ENCODE measurements at places on chromosomes 2 and 18.

GRCh38 chr18:77899972-77900754 lies 650.5 kb downstream of the GALR1 start:
- peak; percentile 37 for DNase-seq

DNA sequence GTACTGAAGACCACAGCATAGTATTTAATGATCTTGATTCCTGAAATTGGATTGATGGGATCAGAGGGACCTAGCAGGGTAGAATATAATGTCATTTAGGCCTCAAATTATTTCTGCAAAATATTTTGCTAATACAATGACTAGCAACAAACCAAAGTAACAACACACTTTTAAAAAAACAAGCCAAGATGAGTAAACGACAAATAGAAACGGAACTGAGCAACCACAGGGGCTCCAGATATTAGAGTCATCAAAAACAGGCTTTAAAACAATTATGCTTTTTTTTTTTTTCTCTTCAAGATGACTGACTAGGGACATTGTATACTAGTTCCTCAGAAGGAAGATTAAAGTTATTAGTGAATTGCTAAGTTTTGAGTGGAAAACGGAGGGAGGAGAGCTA lies 447.1 kb upstream of the MMADHC start:
- no peak for DNase-seq

DNA sequence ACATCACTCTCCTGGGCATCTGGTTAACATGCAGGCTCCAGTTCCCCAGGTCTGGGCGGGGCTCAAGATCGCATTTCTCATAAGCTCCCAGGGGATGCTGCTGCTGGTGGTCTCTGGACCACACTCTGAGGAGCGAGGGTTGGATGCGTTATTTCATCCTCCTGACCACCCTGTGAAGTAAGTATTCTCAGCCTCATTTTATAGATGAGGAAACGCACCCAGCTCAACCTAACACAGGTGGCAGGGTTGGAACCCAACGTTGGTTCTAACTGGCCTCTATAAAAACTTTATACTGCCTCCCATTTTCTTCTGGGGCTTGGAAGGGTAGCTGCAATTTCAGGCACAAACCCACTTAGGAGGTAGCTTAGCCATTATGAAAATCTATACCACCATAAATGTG lies 120.5 kb downstream of the FAM210A start:
- no peak for DNase-seq

DNA sequence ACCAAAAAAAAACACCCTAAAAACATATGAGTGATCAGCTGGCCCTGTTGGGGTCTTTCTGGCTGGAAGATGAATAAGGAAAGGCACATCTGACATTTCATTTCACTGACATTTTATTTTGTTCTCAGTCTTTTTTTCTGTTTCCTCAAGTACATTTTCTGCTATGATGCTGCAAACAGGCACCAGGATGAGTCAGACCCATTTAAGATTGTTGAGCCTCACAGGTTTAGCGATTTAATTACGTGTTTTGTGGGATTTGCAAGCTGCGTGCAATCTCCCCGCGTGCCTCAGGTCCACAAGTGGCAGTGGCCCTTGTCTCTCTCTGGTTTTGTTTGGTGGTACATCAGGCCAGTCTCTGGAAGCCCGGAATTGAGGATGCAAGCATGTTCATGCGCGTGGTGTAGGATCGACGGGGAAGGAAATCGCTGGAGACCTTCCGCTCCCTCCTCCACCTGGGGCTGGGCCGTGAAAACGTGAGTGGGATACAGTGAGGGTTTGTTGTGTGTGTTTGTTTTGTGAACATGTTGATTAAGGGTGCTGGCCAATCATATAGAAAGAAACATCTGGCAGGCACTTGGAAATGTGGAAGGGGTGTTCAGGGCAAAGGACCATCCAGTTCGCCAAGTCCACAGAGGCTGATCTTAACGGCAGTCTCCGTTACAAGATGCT lies 120.2 kb upstream of the ZNF516 start:
- DNase-seq: no peak

GRCh38 chr2:234917211-234917975 lies 34.4 kb upstream of the SH3BP4 start:
- DNase-seq: no peak

GRCh38 chr2:181781078-181781786 lies 100.9 kb upstream of the NEUROD1 start:
- DNase-seq: no peak

GRCh38 chr2:232793271-232793670 lies 16.9 kb upstream of the KCNJ13 start:
- no peak for DNase-seq

DNA sequence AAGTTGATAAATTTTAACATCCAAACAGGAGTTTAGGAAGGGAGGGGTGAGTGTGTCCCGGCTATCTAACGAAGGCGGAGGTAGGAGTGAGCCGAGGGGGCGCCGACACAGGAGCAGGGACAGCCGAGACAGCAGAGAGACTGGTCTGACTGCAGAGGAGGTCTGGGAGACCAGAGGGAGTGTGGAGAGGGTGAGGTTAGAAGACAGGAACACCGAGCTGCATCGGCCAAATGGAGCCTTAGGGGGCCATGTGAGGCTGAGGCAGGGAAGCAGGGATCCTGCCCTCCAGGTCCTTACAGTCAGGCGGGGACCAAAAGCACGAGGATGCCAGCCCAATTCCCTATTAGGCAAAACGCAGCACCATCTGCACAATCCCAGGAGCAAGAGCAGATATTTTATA lies 67.0 kb downstream of the SFXN5 start:
- no peak for DNase-seq

- no peak for DNase-seq
Measured at GRCh38 chr18:7524786-7525185, 42.3 kb upstream of the PTPRM start.

DNA sequence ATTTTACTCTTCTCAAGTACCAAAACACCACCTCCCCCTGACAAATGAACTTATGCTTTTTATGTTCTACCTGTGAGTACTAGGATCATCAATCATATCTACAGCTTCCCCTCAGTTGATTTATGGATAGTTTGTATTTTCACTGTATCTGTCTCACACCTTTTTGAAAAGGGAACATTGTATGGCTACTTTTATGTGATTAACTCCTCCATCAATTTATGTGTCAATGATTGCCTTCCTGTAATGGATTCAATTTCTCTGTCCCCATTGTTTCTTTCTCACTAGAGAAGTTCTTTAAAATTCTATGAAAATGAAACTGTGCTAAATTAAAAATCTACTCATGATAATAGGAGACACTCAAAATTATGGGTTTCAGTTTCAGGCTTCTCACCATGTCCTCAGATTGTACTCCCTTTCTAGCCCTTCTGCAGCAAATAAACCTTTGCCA lies 935.0 kb downstream of the TRIB2 start:
- DNase-seq: no peak

DNA sequence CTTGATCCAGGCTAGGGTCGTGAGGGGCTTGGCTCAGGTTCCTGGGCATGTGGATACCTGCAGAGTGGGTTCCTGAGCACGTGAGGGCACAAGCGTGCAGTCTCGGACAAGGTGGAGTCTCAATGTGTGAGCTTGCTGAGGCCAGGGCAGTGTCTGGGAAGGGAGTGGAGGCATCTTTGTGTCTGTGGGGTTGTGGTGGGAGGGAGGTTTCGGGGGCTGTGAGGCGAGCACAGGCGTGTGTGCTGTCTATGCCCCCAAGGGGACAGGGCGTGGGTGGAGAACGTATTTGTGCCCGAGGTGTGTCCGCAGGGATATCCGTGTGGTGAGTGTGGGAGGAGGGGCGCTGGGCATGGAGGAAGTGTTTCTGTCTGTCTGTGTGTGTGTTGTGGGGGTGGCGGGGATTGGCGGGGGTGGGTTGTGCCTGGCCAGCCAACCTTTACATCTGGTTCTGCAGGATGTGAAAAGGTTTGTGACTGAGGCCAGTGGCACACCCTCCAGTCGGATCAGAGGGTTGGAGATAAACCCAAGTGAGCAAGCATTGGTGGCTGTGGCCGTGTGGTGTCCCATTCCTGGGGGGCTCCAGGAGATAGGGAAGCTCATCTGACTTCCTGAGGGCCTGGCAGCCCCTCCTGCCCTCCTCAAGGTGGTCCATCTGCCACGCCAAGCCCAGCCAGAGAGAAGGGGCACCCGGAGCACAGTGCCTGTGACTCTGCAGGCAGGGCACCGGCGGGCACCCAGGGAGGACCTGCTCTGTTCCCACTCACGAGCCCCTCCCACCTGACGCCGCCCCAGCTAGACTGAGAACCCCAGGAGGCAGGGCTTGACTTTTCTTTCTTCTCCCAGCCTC lies 57.1 kb downstream of the ZFP36L2 start:
- DNase-seq: no peak

Measured in stimulated activated CD4-positive, alpha-beta T cell treated with anti-CD3 and anti-CD28 coated beads, TNF-alpha, amount 100 ng/mL, for 48 hours (primary cell).